ENCODE measurements at places on chromosomes 13 and 19. TPM values are rescaled to one million over a fixed set of nuclear protein-coding genes. Genes with fewer than 3 reads are reported as not detected.
A peak's percentile ranks its signal among the peaks of the same experiment; 100 is the strongest.

DNA sequence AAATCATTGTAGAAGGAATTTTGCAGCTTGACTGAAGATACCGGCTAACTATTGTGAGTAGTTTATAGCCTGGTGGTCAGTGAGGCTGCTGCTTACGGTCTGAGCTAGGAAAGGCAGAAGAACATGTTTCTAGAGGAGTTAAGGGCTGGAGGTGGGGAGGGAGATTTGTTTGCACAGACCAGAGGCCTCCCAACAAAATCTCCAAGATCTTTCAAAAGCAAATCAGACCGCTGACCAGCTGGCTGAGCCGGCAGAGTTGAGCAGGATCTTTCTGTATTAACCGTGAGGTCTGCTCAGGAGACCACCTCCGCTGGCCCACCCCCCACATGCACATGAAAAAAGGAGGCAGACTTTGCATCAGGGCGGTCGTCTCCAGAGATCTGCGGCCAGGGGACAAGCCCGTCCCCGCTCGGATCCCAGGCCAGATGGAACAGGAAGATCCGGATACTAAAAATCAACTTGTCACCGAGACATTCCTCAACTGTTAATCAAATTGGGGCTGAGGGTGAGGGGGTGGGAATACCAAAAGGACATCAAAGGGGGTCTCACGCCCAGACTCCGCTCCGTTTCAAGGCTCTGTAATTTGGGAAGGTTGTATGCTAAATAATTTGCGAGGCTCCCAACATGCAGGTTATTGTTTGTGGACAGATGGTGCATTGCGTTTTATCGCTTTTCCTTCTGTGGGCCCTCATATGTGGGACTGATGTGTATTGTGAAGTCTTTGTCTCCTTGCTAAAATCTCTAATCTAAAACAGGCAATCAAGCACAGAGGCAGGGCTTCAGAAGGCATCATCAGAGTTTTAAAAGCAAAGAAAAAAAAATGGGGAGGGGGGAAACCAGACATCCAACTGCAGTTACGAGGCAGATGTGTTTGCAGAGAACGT lies 319.0 kb downstream of the ZNF536 start:
- peaks cover 46% of the 10 kb centered on the region for H3K27me3 ChIP-seq
- H3K36me3 ChIP-seq: no peaks in the 10 kb centered on the region
- H3K27ac ChIP-seq: no peak overlapping the region
- H3K4me3 ChIP-seq: no peak overlapping the region

Gene ZNF296
- 7.3 TPM for polyA plus RNA-seq

GRCh38 chr13:29131881-29132668 lies 311.9 kb downstream of the MTUS2 start:
- DNase-seq: no peak
- no peaks in the 10 kb centered on the region for H3K27me3 ChIP-seq
- no peaks in the 10 kb centered on the region for H3K36me3 ChIP-seq
- H3K4me3 ChIP-seq: no peak overlapping the region

Gene CACTIN
- polyA plus RNA-seq: 12.0 TPM

Gene ACTMAP
- 6.8 TPM for polyA plus RNA-seq

- no peak overlapping the region for H3K27ac ChIP-seq
- H3K27me3 ChIP-seq: no peaks in the 10 kb centered on the region
- DNase-seq: no peak
- no peak overlapping the region for H3K4me3 ChIP-seq
These were observed 12.2 kb downstream of the SERP2 start for GRCh38 chr13:44385847-44386246.

DNA sequence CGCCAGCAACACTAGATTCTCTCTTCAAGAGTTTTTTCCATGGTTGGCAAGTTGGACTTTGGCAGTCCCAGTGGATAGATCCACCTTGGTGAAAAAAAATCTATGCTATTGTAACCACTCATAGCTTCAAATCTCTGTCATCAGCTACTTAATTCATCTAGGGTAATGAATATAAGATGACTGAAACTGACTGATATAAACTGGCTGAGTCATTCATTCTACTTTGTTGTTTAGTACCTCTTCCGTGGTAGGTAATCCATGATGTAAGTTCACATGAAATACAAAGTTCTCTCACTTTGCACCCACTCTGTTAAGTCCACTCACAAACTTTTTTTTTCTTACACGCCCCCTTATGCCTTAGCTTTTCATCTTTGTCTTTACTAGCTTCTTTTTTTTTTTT lies 1381.5 kb downstream of the SLITRK5 start:
- no peaks in the 10 kb centered on the region for H3K36me3 ChIP-seq
- H3K27ac ChIP-seq: no peak overlapping the region
- H3K27me3 ChIP-seq: no peaks in the 10 kb centered on the region
- no peaks in the 10 kb centered on the region for H3K4me1 ChIP-seq

Gene ZNF253
- polyA plus RNA-seq: 4.0 TPM

GRCh38 chr19:34178274-34178610 lies 5.9 kb downstream of the LSM14A start:
- H3K27me3 ChIP-seq: no peaks in the 10 kb centered on the region
- no peak overlapping the region for H3K4me3 ChIP-seq
- no peak for DNase-seq
- peaks cover 17% of the 10 kb centered on the region for H3K36me3 ChIP-seq
- peaks cover 60% of the 10 kb centered on the region for H3K4me1 ChIP-seq

Gene PDX1
- not detected for polyA plus RNA-seq

DNA sequence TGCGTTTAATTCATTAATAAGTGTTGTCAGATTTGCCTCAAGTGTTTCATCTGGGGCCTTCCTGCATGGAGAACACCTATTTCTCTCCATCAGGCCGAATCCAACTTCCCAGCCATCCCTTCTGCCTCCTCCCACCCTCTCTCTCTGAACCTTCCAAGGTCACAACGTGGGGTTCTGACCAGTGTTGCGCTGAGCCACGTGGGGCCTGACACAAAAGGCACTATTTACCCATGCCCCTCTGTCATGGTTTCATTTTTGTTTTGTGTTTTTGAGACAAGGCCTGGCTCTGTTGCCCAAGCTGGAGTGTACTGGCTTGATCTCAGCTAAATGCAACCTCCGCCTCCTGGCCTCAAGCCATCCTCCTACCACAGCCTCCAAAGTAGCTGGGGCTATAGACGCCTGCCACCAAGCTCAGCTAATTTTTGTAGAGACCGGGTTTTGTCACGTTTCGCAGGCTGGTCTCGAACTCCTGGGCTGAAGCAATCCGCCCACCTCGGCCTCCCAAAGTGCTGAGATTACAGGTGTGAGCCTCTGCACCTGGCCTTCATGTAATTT lies 8.6 kb upstream of the IRGC start:
- no peaks in the 10 kb centered on the region for H3K4me1 ChIP-seq
- no peaks in the 10 kb centered on the region for H3K36me3 ChIP-seq
- DNase-seq: no peak
- no peak overlapping the region for H3K27ac ChIP-seq
- no peak overlapping the region for H3K4me3 ChIP-seq

- DNase-seq: no peak
- peak overlapping the region; percentile 9 for H3K27ac ChIP-seq
- no peaks in the 10 kb centered on the region for H3K27me3 ChIP-seq
- H3K4me3 ChIP-seq: no peak overlapping the region
- no peaks in the 10 kb centered on the region for H3K36me3 ChIP-seq
- no peaks in the 10 kb centered on the region for H3K4me1 ChIP-seq
These were observed 17.7 kb downstream of the LIPE start for GRCh38 chr19:42409477-42409876.

GRCh38 chr13:94254737-94255136 lies 224.7 kb downstream of the DCT start:
- no peaks in the 10 kb centered on the region for H3K27me3 ChIP-seq
- no peaks in the 10 kb centered on the region for H3K4me1 ChIP-seq
- H3K27ac ChIP-seq: no peak overlapping the region
- no peaks in the 10 kb centered on the region for H3K36me3 ChIP-seq

Gene TMEM221
- 0.03 TPM for polyA plus RNA-seq

- no peak overlapping the region for H3K27ac ChIP-seq
- H3K4me1 ChIP-seq: peaks cover 40% of the 10 kb centered on the region
- H3K27me3 ChIP-seq: no peaks in the 10 kb centered on the region
These were observed 21.1 kb upstream of the CFAP97D2 start for GRCh38 chr13:114157869-114158495.

Gene ABCA7
- 67.5 TPM for polyA plus RNA-seq

DNA sequence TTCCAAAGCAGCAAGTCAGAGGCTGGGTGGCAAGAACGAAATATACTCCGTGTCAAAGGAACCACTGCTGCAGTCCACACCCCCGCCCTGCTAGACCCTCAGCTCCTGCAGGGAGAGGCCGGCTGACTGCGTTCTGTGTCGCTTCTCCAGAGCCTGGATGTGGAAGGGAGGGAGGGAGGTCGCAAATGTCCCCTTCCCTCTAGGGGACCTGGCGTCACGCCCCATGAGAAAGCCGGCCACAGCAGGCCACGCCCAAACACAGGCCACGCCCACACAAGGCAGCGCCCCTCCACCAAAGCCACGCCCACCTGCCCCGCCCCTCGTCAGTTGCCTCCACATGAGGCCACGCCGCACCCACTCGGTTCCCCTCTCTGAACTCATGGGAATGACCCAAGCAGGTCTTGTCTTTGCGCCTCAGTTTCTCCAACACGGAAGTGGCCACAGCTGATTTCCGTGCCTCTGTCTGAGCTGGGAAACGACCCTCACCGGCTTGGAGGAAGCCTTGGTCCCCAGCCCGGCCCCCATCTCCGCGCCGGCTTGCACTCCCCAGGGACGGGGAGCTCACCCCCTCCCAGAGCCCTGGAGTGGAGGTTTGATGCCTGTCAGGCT lies 38.4 kb upstream of the TCF3 start:
- peaks cover 75% of the 10 kb centered on the region for H3K27me3 ChIP-seq
- no peak for DNase-seq
- no peaks in the 10 kb centered on the region for H3K4me1 ChIP-seq

Gene CFAP97D2
- polyA plus RNA-seq: not detected

DNA sequence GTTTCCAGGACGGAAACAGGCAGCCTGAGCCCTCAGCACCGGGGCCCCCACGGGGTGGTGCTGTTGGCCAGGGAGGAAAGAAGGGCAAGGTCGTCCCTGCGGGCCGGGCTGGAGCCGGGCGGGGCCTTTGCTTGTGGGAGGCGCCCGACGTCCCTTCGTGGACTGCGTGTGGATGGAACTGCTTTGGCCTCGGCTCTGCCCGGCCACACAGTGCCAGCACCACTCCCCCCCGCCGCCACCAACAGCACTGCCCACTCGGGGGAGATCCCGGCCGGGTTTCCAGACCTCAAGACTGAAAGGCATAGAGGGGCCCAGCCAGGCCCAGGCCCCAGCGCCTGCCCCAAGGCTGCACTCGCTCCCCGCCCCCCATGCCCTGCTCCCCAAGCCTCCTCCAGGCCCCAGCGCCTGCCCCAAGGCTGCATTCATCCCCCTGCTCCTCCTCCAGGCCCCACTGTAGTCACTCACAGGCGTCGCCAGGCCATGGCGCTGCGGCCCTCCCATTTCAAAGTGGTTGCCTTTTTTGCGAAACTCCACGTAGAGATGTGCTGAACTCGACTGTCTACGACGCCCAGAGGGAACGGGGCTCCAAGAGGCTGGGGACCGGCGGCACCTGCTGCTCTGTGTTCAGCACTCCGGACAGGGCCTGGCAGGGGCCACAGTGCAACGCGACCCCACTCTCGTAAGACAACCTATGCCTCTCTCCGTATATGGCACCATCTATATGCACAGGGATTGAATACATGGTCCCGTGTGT lies 22.5 kb downstream of the C13orf46 start:
- H3K36me3 ChIP-seq: no peaks in the 10 kb centered on the region
- H3K4me3 ChIP-seq: no peak overlapping the region
- H3K4me1 ChIP-seq: peaks cover 5% of the 10 kb centered on the region

DNA sequence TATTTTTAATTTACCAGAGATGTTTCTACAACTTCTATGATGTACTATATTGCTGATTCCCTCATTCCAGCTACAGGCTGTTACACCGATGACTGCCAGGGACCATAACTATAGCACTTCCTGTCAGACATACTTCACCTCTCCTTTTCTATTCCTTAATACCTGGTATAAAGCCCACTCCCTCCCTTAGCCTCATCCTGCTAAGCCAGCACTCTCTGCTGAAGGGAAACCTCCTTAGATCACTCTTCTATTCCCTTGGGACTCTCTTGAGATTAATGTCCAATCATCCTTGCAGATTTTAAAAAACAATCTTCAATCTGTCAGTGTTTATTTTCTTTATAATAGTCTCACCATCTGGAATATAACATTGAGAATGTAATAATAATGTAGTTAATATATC lies 127.9 kb downstream of the DIAPH3 start:
- no peaks in the 10 kb centered on the region for H3K36me3 ChIP-seq
- no peak overlapping the region for H3K4me3 ChIP-seq
- no peaks in the 10 kb centered on the region for H3K27me3 ChIP-seq
- H3K4me1 ChIP-seq: no peaks in the 10 kb centered on the region

Gene MYO1F
- polyA plus RNA-seq: 88.8 TPM

- H3K36me3 ChIP-seq: no peaks in the 10 kb centered on the region
- H3K27me3 ChIP-seq: no peaks in the 10 kb centered on the region
- no peak overlapping the region for H3K27ac ChIP-seq
These were observed 2.1 kb downstream of the CLC start for GRCh38 chr19:39735688-39736087.

DNA sequence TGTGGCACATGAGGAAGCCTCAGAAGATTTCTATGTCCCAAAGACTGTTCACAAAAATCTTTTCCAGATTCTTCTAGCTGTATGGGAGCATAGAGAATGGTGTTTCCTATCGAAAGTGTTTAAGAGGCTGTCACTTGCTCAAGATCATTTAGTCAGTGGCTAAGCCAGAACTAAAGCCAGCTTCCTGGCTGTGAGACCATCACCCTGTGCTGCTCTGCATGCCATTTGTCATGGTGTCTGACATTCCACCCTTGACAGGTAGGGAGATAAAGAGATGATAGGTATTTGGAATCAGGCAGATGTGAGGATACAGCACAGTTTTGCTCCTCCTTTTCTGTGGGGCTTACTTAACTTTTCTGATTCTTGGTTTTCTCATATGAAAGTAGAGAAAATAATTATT lies 177.3 kb downstream of the DNAJC15 start:
- no peak overlapping the region for H3K4me3 ChIP-seq
- no peaks in the 10 kb centered on the region for H3K4me1 ChIP-seq
- no peaks in the 10 kb centered on the region for H3K27me3 ChIP-seq
- DNase-seq: no peak
- no peak overlapping the region for H3K27ac ChIP-seq

DNA sequence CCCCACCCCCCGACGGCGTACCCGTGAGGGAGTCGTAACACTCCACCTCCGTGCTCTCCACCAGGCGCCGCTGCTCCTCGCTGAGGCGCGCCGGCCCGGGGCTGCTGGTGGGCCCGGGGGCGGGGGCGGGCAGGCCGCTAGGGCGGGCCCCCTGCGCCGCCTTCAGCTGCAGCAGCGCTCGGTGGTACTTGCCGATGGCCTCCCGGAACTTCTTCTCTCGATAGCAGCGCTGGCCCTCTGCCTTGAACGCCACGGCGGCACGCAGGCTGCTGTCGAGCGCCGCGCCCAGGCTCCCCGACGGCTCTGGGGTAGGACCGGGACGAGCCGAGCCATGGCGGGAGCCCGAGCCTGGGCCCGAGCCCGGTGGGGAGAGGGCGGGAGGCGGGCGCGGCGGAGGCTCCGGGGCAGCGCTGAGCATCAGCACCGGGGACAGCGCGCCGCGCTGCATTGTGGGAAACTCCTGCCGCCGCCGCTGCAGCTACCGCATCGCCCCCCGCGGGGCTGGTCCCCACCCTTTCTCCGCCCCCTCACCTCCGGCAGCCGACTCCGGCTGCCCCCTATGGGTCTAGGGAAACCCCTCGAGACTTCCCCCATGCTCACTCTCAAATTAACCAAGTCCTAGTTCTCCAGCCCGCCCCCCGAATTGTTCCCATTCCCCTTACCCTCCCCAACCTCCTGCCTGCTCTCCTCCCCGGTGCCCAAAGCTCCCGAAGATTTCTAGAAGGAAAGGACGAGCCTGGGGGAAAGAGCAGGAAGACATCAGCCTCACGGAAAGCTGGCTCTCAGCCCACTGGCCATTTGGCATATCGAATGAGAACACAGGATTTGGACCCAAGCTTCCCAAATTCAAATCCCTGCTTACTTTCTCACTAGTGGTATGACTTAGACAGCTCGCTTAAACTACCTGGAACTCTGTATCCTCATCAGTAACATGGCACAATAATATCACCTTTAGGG lies at the start of gene TTC9B:
Gene TTC9B, minus strand, starts transcription at position 451 of the 957 bp plus-strand sequence. Its CDS starts 3 bp downstream, at position 448.
- no peaks in the 10 kb centered on the region for H3K36me3 ChIP-seq
- no peak within 1 kb of the TSS for H3K27ac ChIP-seq
- peaks cover 14% of the 10 kb centered on the region for H3K4me1 ChIP-seq

Gene BORCS8
- polyA plus RNA-seq: 26.5 TPM

Measured in spleen (tissue), 13 donors.